ENCODE measurements at places on chromosomes 12 and 14. TPM values are rescaled to one million over a fixed set of nuclear protein-coding genes. Genes with fewer than 3 reads are reported as not detected.

The FRMD6 gene
- 10.1 TPM for total RNA-seq

The GPR65 gene
- total RNA-seq: under 0.01 TPM

The CLEC6A gene
- not detected for total RNA-seq

The KRT6C gene
- total RNA-seq: not detected

The DHRS2 gene
- not detected for total RNA-seq

The USP15 gene
- total RNA-seq: 89.5 TPM

The PTPN11 gene
- total RNA-seq: 77.4 TPM

The SLCO1B1 gene
- not detected for total RNA-seq

The EML5 gene
- 20.7 TPM for total RNA-seq

The KRT73 gene
- not detected for total RNA-seq

The HHIPL1 gene
- 5.9 TPM for total RNA-seq

The PSMA6 gene
- 136 TPM for total RNA-seq

The SERPINA12 gene
- total RNA-seq: not detected

The OVCH1 gene
- 0.25 TPM for total RNA-seq

The KRT81 gene
- not detected for total RNA-seq

The DEGS2 gene
- 2.2 TPM for total RNA-seq

The FAM186B gene
- not detected for total RNA-seq

The HOXC11 gene
- not detected for total RNA-seq

The PPP1R36 gene
- 0.49 TPM for total RNA-seq

The RTL1 gene
- not detected for total RNA-seq

The RHOJ gene
- total RNA-seq: 5.9 TPM

The KLRG1 gene
- total RNA-seq: 7.9 TPM

The PPFIA2 gene
- total RNA-seq: 150 TPM

The INSM2 gene
- total RNA-seq: 0.25 TPM

The CCDC196 gene
- not detected for total RNA-seq

The SERPINA5 gene
- not detected for total RNA-seq

The KIF5A gene
- 79.9 TPM for total RNA-seq

The KLRD1 gene
- 0.25 TPM for total RNA-seq

The SIX1 gene
- total RNA-seq: 1.2 TPM

The CATSPERB gene
- total RNA-seq: 0.74 TPM

The TMCC3 gene
- total RNA-seq: 11.8 TPM

The CELA1 gene
- not detected for total RNA-seq

The PUS7L gene
- 29.5 TPM for total RNA-seq

The PLA2G1B gene
- 1.2 TPM for total RNA-seq

The FRS2 gene
- total RNA-seq: 54.1 TPM

The MYH7 gene
- total RNA-seq: 0.25 TPM

The B4GALNT3 gene
- 1.5 TPM for total RNA-seq

The MIPOL1 gene
- 17.0 TPM for total RNA-seq

The BBOF1 gene
- total RNA-seq: 6.6 TPM

The NTF3 gene
- 7.1 TPM for total RNA-seq

The NOS1 gene
- 3.9 TPM for total RNA-seq

The LMNTD1 gene
- 1.2 TPM for total RNA-seq

The DTX1 gene
- 34.9 TPM for total RNA-seq

The C14orf132 gene
- total RNA-seq: 41.8 TPM

The FAM90A1 gene
- not detected for total RNA-seq

The KLHL33 gene
- total RNA-seq: 0.25 TPM

The CD4 gene
- total RNA-seq: 2.2 TPM

The GPR68 gene
- 2.2 TPM for total RNA-seq

The APOF gene
- total RNA-seq: not detected

The RNASE3 gene
- not detected for total RNA-seq

The CMA1 gene
- total RNA-seq: not detected

The PWP1 gene
- total RNA-seq: 62.7 TPM

All from temporal lobe (tissue), 4 donors.